ENCODE measurements at places on chromosomes 6 and 20.

DNA sequence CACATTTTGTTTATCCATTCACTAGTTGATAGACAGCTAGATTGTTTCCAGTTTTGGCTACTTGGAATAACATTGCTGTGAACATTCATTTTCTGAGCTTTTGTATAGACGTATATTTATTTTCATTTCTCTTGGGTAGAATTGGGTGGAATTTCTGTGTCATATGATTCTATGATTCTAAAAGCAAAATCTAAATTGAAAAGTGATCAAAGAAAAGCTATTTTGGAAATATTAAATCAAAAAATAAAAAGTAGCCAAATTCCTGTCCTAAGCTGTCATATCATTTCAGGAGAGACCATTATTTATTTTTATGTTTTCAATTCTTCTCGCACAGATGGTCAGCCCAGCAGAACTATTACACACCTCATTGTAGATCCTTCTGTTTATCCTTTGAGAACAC is 229.2 kb downstream of the COL12A1 start:
- DNase-seq, result no peak

DNA sequence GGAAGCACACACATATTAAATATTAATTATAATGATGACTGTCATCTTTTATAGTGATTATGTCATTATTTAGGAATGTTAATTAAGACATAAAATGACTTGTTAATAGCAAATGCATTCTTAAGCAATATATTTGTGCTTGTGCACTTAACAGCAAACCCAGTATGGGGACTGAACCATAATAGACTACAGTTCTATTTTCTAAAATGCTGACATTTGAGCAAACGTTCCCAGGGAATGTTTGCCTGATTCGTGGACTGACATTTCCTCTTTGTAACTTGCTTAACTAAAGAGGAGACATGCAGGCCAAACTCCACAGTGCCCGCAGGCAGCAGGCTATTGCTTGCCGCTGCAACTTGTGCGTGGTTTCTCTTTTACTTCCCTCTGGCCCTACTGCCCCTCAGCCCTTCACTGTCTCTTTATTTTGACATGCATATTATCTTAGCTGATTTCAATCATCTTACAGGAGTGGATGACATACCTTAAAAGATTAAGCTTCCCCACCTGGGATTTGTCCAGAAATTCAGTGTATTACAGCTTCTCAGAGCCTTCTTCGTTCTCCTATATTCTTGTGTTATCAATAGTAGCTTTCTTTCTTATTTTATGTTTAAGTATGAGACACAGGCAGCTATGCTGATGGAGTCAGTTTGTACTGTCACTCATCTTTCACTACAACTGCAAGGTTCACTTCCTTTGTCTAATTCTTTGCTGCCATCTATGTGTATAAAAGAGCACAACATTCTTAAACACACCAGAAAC is 141.5 kb downstream of the GMDS start:
- DNase-seq, result no peak

DNA sequence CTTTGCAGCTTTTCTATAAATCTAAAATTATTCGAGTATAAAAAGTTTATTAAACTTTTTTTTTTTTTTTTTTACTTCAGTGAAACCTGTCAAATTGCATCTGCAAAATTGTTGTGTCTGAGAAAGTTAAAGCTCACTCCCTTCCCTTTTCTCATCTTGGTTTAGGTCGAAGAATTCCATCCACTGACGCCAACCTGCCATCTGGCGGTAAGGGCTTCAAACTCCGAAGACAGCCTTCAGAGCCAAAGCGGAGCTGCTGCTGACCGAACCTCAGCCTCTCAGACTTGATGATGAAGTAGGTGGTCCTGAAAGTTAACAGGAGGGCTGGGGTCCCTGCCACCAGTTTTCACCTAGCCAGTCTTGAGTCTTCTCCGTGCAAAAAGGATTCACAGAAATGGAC is 29.6 kb upstream of the VAPB start:
- no peak for DNase-seq

DNA sequence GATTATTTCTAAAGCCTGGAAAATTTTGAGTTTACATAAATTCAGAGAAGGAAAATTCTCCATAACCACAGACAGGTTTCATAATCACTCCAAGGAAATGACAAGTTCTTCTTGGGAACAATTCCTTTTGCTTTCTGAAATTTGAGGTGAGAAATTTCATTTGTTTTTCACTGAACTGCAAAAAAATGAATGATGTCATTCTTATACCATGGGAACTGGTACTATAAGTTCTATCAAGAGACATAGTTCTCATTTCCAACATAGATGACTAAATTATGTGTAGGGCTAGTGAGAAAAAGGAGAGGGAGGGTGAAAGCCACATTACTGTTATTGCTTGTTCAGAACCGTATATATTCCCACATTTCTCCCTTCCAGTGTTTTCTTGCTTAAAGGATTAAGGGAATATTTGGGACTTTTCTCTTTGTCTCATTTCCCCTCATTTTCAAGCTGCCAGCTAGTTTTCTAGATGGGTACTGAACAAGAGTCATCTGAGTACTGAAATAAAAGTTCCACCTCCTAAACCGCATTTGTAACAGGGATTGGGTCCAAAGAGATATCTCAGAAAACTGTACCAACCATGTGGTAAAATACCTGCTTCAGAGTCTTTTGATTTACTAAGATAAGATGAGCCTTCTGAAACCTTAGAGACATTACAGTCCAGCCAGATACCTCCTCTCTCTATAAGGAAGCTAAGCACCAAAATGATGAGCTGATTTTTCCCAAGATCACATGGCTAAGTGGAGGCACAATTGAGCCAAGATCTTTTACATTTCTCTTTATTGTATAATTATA is 144.3 kb upstream of the PRDM1 start:
- no peak for DNase-seq

- no peak for DNase-seq
Observed at GRCh38 chr20:8388707-8389106, 256.6 kb downstream of the PLCB1 start.

DNA sequence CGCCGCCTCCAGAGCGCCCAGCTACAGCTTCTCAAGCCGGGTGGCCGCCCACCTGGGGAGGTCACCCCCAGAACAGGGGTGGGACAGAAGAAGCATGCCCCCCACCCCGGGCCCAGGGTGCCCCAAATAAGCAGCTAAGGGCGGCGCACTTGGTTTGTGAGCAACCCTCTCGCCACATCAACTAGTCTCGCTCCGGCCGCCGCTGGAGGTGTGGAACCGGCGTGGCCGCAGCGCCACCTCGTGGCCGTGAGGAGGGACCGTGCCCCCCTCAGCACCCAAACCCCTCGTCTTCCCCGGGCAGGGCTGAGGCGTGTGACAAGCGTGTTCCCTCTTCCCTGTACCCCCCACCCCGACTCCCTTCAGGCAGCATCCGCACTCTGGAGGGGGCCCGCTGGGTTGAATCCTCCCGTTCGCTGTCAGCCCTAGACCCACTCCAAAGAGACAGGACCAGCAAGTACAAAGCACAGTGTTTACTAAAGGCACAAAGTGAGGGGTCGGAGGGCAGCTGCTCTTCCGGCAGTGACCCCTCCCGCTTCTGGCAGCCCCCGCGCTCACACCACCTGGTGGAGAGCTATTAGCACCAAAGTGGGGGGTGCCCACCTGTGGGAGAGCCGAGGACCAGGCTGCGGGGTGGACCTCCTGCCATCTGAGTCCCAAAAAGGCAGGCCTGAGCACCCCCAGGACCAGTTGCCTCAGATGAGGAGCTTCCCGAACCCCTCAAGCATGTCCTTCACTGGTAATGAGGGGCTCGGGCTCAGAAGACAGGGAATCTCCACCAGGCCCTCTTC is 45.4 kb downstream of the MDFI start:
- DNase-seq, result peak; percentile 71

DNA sequence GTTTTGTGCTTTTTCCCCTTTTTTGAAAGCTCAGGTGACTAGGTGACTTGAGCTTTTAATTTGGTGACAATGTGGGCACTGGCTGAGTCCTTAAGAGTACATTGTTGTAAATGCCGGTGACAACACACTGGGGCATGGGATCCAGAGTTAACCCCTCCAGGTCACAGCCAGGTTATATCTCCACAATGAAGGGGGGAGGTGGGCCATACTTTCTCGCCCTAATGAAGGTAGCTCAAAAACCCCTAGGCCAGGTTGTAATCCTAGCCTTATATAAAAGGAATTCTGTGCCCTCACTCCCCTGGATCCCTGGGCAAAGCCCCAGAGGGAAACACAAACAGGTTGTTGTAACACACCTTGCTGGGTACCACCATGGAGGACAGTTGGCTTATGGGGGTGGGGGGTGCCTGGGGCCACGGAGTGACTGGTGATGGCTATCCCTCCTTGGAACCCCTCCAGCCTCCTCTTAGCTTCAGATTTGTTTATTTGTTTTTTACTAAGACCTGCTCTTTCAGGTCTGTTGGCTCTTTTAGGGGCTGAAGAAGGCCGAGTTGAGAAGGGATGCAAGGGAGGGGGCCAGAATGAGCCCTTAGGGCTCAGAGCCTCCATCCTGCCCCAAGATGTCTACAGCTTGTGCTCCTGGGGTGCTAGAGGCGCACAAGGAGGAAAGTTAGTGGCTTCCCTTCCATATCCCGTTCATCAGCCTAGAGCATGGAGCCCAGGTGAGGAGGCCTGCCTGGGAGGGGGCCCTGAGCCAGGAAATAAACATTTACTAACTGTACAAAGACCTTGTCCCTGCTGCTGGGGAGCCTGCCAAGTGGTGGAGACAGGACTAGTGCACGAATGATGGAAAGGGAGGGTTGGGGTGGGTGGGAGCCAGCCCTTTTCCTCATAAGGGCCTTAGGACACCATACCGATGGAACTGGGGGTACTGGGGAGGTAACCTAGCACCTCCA is 2.2 kb upstream of the VEGFA start:
- no peak for DNase-seq

All from nucleus accumbens (tissue), 56 donors.